ENCODE measurements at places on chromosomes 7 and 10. TPM values are rescaled to one million over a fixed set of nuclear protein-coding genes. Genes with fewer than 3 reads are reported as not detected.

The BMPER gene
- total RNA-seq: 1.1 TPM

The CREB5 gene
- 13.2 TPM for total RNA-seq

The MORN4 gene
- total RNA-seq: 6.2 TPM

The OR6V1 gene
- not detected for total RNA-seq

DNA sequence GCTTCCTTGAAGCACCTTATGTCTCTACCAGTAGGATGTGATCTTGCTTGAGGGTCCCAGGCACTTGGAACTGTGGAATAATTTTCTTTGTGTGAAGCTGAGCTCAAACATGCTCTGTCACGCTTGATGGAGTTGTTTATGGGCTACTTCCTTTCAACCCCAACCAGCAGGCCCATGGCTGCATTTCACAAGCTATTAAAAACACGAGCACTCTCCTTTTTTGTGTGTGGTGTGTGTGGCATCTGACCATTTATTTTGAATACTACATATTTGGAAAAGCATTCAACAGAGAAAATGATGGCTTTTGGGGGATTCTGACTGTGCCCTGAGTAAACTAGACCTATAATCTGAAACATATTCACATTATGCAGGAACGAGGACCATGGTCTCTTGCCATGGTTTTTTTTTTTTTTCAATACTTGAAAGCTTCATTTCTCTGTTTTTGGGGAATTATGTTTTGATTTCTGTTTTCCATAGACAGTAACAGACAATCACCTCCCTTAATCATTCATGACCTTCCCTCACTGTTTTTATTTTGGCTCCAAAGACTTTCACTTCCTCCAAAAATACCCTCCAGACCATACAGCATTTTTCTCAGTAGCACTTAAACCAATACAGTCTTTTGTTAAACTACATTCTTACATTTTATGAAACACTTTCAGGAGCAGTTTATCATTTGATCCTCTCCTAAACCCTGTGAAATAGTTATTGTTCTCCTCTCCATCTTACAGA, 233.6 kb upstream of the BMPER start:
- H3K27me3 ChIP-seq: no peaks in the 10 kb centered on the region
- H3K4me1 ChIP-seq: no peaks in the 10 kb centered on the region
- no peak for DNase-seq
- H3K27ac ChIP-seq: no peak overlapping the region
- no peaks in the 10 kb centered on the region for H3K36me3 ChIP-seq
- no peak overlapping the region for H3K4me3 ChIP-seq

- H3K27me3 ChIP-seq: no peaks in the 10 kb centered on the region
- DNase-seq: peak; percentile 83
- no peak overlapping the region for H3K27ac ChIP-seq
- H3K4me3 ChIP-seq: no peak overlapping the region
- peaks cover 14% of the 10 kb centered on the region for H3K36me3 ChIP-seq
These were observed 63.5 kb downstream of the FAM53B start for GRCh38 chr10:124680675-124681074.

- no peaks in the 10 kb centered on the region for H3K4me1 ChIP-seq
- peaks cover 3% of the 10 kb centered on the region for H3K27me3 ChIP-seq
- H3K36me3 ChIP-seq: no peaks in the 10 kb centered on the region
- H3K4me3 ChIP-seq: no peak overlapping the region
These were observed 98.2 kb downstream of the FAM204A start for GRCh38 chr10:118243907-118244306.
